ENCODE measurements at places on chromosomes 4 and X.

DNA sequence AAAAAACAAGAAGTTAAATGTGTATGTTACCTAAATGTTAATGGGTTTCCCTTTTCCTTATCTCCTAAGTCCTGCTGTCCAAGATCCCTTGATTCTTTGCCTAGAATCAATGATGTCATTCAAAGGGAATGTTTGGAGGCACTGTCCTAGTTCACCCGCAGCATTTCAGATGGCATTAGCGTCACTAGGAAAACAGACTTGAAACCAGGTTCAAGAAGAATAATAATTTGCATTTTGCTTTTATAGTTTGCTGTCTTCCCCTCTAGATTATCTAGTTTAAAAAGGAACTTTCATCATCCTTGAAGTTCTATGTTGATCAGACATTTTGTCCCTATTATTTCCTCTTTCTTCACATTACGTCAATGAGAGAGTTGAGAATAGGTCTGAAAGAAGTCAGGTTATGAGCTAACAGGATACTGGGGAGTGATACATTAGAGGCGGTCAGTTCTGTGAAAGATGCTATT, 234.1 kb upstream of the PGRMC2 start:
- no peak for DNase-seq

GRCh38 chr4:27357283-27357682, 496.6 kb downstream of the STIM2 start:
- peak; percentile 10 for DNase-seq

DNA sequence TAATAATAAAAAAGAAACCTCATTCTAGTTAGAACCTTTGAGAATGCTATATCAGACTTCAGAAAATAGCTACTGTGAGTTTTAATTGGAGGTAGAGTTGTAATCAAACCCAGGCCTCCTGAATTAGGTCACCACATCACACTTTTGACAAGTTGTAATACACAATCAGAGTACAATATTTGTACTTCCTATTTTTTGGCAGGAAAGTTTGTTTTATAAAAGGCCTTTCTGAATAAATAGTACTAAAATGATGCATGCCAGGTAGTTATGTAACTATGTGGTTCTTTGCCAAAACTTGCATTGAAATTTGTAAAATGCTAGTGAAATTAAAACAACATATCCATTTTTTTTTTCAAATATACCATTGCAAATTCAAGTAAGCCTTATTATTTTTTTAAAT, 26.8 kb downstream of the ADH7 start:
- DNase-seq: no peak

GRCh38 chr4:82611982-82612381, 50.2 kb upstream of the TMEM150C start:
- DNase-seq: no peak

- no peak for DNase-seq
Observed at GRCh38 chr4:1822568-1823544, 29.8 kb downstream of the FGFR3 start.

DNA sequence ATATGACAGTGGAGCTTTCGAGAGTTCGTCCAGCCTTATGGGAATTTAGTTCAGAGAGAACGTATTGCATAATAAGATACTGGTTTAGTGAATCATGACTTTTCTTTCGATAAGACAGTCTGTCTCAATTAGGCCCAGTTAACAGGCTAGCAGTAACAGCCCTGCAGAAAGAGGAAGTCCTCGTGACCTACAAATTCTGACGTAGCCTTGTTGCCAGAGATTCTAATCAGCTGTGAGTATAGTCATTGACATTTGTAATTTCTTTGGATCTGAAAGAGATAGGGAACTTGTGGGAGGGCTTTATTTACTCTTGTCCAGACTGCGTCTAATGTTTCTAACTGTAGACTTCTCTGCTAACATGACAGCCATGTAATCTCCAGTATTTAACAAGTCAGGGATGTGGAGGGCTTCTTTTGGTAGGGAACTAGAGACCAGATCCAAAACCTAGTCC, 15.8 kb downstream of the ART3 start:
- peak; percentile 75 for DNase-seq

- DNase-seq: peak; percentile 18
Observed at GRCh38 chrX:109739625-109740432, 6.8 kb upstream of the ACSL4 start.

DNA sequence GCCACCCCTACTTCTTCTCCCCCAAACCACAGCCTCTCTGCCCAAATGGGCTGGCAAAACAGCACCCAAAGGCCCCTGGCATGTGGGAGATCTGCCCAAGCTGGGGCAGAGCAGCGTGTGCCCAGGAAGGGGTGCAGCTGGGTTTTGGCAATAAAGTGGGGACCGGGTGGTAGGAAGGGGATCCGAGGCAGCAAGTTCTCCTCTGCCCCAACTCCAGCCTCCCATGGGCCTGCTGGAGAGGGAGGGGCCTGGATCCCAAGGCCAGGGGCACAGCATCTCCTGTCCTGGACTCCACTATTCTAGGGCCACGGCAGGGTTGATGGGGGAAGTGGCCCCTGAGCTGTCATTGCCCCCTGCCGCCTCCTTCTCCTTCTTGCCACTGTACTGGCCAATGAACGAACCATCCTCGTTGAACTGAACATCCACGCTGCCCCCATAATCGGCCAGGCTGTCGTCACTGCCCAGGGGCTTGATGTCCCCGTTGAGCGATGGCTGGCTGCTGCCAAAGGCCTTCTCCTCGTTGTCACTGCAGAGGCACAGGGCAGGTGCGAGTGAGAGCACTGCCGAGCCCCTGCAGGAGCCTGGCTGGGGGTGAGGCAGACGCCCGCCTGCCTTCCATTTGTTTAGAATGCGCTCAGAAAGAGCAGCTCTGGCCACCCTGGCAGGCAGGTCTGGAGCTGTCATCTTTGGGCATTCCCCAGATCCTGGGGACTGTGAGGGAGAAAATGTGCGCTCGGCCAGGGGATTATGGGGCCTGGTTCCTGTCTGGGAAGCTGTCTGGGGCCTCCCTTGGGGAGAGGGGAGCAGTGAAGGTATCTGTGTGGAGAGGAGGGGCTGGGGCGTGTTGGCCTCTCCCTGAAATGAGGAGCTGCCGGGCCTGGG, 23.4 kb downstream of the L1CAM start:
- no peak for DNase-seq

DNA sequence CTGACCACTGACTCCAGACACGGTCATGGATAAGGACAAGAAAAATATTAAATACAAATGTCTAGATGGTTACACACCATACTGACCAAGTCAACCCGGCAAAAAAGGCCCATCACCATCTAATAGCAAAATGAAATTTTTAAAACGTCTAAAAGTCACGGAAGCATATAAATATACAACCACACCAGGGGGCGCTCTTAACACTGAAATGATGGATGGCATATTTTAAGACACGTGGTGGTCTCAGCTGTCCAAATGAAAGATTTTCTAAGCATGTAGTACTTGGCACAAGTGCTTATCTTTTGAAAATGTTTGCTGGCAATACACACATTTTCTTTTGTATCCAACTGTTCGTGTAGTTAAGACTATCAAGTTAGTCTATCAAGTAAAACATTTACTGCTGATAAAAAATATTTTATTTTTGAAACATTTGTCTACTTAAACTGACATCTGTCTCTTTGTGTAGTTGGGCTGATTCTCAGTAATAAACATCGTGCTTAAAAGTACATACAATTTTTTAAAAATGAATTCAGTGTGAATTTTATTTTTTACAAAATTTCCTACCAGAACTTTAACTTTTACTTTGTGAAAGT, 64.6 kb downstream of the COX7B2 start:
- DNase-seq: peak; percentile 11

GRCh38 chr4:92091335-92091734, 212.4 kb upstream of the GRID2 start:
- DNase-seq: no peak

- no peak for DNase-seq
Observed at GRCh38 chrX:40277672-40278071, 179.9 kb upstream of the BCOR start.

GRCh38 chr4:30535255-30535654, 184.9 kb upstream of the PCDH7 start:
- DNase-seq: no peak

GRCh38 chr4:15659768-15660570, 4.8 kb upstream of the FBXL5 start:
- DNase-seq: no peak

DNA sequence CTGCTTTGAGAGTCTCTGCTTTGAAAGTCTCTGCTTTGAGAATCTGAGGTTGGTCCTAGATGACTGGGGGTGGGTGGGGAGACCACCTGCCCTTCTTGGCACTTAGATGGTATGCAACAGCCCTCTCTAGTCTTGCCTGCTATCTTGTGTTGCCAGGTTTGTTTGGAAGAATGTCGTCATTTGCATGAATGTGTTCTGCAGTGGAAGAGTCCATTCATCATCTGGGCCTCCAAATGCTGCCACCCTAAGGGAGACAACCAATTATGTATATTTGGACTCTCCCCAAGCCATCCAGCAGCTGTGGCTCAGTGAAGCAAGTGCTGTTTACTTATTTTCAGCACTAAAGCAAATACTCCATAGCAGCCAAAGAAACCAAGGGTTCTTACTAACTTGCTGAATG, 44.6 kb upstream of the TRPC5OS start:
- no peak for DNase-seq

DNA sequence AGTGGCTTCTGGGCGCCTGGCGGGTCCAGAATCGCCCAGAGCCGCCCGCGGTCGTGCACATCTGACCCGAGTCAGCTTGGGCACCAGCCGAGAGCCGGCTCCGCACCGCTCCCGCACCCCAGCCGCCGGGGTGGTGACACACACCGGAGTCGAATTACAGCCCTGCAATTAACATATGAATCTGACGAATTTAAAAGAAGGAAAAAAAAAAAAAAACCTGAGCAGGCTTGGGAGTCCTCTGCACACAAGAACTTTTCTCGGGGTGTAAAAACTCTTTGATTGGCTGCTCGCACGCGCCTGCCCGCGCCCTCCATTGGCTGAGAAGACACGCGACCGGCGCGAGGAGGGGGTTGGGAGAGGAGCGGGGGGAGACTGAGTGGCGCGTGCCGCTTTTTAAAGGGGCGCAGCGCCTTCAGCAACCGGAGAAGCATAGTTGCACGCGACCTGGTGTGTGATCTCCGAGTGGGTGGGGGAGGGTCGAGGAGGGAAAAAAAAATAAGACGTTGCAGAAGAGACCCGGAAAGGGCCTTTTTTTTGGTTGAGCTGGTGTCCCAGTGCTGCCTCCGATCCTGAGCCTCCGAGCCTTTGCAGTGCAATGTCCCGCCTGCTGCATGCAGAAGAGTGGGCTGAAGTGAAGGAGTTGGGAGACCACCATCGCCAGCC, at the start of gene ATOH1:
Gene ATOH1, plus strand, starts transcription at position 422 of the 663 bp plus-strand sequence. Its CDS starts 174 bp downstream, at position 596.
- DNase-seq: peak; percentile 32

DNA sequence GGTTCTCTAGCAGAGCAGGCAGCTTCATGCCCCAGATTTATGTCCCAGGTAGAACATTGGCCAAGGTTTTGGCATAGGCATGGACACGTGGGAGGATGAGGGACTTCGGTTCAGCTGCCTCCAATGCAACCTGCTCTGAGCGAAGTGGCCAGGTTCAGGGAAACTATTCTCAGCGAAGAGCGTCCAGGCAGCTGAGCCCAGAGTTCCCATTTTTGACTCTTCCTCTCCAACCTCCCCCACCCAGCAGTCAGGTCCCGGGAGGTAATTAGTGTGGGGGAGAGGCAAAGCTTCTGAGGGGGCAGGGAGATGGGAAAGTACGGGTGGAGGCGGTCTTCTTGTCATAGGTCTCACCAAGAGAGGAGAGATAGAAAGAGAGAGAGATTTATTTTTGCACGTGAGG, 1.0 kb downstream of the GABRA4 start:
- DNase-seq: no peak

DNA sequence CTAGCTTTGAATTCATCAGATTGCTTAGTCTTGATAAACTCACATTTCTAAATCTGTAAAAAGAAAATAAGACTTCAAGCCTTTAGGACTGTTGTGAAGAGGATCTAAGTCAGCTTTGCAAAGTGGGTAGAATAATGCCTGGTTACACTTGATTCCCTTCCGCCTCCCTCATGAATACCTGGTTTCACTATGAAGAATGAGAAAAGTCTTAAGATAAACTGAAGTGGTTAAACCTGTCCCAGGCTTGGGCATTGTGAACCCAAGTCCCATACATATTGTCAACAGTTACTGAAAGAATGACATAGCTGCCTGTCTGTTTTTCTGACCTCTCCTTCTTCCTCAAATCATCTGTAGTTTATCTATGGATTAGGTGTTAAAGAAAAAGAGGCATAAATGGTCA, 16.7 kb upstream of the GBA3 start:
- no peak for DNase-seq

- peak; percentile 59 for DNase-seq
Observed at GRCh38 chrX:141220342-141221008, 21.8 kb downstream of the SPANXC start.

DNA sequence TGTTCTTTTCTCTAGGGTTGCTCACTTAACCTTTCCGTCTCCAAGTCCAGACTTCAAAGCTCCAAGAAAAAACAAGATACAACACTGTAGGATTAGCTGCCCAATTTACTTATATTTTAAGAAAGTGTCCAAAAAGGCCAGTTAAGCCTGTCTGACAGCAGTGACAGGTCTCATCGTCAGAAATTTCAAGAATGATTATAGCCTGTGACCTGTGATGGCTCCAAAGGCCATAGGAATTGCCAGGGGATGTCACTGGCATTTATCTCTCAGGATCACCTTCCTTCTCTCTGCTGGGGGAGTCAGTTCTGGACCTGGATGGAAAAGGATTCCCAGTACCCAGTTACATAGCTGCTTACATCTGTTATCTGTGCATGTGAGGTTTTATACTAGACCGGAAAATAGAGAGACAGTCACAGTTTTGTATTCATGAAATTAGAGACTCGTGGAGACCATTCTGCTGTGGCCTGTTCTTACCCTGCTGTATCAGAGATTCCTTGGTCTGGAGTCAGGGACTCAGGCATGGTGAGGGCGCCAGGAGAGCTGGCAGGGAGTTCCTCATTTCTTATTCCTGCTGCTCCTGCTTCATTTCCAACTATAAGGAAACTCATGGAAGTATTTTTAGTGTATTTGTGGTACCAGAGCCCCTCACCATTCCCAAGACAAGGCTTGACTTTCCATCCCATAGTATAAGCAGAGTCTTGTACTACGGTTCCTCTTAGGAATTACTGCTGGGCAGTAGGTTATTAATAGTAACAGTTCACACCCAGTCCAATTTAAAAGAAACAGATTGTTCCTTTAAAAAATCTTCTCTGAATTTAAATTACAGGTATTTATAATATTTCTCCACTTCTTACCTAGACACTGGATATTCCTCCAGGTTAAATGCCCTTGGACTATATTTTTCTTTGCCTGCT, 220.8 kb downstream of the SHROOM3 start:
- DNase-seq: no peak

- DNase-seq: peak; percentile 5
Observed at GRCh38 chr4:46648088-46648744, 258.3 kb upstream of the GABRA2 start.

DNA sequence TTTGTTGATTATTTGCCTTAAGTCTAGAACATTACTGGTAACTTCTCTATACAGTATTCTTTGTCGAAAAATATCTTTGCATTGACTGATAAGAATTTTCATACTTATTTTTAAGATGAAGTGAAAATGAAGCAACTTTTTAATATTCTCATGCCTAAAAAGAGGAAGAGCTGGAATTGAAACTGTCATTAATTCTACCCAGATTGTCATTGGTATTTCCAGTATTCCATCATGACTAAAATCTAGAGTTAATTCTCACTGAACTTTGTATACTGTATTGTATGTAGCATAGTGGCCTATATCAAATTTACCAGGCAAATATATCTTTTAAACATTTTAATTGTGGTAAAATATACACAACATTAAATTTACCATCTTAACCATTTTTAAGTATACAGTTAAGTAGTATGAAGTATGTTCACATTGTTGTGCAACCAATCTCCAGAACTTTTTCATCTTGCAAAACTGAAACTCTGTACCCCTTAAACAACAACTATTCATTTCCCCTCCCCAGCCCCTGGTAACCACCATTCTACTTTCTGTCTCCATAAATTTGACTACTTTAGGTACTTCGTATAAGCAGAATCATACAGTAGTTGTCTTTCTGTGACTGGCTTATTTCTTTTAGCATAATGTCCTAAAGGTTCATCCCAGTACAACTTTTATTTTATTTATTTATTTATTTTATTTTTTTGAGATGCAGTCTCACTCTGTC, 24.3 kb upstream of the ZNF41 start:
- no peak for DNase-seq

Measured in RWPE1 (cell line).